ENCODE measurements at places on chromosomes 1 and 21.

GRCh38 chr1:81820765-81821164 is 20.0 kb downstream of the ADGRL2 start:
- no peak for DNase-seq

GRCh38 chr1:67464746-67465145 is 34.5 kb upstream of the SERBP1 start:
- DNase-seq, result no peak

DNA sequence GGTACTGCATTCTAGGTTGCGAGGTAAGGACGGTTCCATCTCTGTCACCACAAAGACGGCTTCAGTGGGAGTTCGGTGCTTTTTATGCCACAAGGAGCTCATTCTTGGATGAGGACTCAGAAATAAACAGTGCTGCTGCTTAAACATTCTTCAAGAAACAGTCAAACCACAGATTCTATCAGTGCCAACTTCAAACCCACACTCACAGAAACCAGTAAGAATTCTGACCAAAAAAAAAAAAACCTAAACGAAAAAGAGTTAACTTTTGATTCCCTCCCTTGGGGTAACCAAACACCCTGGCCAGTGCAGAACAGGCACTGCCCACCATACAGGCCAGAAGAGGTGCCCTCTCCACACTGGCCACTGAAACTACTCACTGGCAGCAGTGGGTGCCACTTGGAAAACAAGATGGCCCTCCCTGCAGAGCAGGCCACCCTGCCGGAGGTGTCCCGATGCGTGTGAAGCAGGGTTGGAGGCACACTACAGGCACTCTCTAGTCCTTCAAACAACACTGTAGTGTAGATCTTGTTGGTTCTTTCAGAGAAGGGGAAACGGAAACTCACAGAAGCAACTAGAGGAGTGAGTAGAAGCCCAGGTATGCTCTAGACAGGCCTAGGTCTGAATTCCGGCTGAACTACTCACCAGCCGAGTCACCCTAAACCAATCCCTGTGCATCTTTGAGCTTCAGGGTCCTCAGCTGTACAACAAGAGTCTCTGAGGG is 87.3 kb upstream of the TLR5 start:
- DNase-seq, result peak; percentile 76

GRCh38 chr1:69167876-69168275 is 399.8 kb upstream of the LRRC7 start:
- DNase-seq, result no peak

DNA sequence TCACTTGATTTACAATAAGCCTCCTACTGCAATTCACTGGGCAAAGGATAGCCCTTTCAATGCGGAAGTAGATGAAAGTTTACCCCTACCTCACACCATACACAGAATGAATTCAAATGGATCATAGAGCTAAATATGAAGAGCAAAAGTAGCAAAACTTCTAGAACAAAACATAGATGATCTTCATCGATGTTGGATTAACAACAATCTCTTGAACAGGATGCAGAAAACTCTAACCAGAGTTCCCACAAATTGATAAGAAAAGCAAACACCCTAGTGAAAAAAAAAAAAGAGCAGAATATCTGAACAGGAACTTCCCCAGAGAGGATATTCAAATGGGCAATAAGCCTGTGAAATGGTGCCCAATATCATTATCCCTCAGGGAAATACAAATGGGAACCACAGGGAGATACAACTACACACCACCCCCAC is 1.9 kb upstream of the UBASH3A start:
- no peak for DNase-seq

DNA sequence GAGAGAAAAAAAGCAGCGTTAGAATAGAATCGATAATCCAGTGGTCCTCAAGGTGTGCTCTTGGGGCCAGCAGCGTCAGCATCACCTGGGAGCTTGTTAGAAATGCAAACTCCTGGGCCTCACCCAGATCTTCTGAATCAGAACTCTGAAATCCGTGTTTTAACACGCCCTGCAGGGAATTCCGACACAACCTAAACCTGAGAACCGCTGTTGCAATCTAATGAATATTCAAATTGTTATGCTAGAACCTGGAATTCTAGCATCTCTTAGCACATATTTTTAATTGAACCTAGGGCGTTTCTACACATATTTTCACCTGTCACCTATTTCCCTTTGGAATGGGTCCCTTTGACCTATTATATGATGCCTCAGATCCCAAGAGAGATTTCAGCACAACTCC is 175.7 kb downstream of the PSMG1 start:
- DNase-seq, result no peak

- DNase-seq, result no peak
Observed at GRCh38 chr21:42663860-42664535, 10.6 kb downstream of the PDE9A start.

- no peak for DNase-seq
Observed at GRCh38 chr1:104100115-104100514, 350.4 kb downstream of the AMY1C start.

DNA sequence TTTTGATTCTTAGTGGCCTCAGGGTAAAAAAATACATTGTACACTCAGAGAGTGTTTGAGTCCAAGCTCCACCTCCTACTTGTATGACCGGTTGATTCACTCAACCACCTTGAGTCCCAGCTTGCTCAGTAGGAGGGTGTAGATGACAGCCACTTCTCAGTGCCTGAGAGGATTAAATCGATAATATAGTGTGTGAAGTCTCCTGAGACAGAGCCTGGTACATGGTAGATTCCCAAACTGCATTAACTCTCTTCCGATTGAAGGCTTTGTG is 38.4 kb downstream of the NCMAP start:
- DNase-seq, result no peak

- no peak for DNase-seq
Observed at GRCh38 chr21:27739187-27739586, 772.3 kb upstream of the ADAMTS5 start.

GRCh38 chr1:170687621-170688020 is 23.7 kb downstream of the PRRX1 start:
- no peak for DNase-seq

DNA sequence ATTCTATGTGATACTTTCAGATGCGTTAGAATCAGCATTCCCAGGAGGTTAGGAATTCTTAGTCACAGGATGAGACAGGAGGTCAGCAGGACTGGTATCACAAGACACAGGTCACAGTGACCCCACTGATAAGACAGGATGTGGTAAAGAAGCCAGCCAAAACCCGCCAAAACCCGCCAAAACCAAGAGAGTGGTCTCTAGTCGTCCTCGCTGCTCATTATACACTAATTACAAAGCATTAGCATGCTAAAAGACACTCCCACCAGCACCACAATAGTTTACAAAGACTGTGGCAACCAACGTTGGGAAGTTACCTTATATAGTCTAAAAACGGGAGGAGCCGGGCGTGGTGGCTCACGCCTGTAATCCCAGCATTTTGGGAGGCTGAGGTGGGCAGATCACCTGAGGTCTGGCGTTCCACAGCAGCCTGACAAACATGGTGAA is 13.9 kb upstream of the ACTA1 start:
- DNase-seq, result no peak

DNA sequence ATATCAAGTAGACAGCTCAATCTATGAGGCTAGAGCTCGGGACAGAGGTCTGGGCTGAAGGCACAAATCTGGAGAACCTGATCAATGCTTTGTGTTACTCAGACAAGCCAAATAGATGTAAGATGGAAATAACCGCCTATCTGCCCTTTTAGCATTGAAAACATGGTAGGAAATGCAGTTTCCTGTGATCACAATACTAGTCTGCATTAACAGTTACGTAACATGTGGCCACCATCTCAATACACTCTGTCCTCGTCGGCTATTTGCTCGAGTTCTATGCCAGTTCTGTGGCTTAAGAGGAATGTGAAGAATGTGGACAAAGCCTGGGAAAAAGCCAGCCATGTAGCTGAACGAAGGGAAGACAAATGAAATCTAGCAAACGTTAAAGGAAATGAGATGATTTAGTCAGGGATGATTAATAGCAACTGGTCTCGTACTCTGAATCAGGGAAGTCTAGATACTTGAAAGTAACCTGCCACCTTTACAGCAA is 73.3 kb downstream of the HSF2BP start:
- DNase-seq, result no peak

DNA sequence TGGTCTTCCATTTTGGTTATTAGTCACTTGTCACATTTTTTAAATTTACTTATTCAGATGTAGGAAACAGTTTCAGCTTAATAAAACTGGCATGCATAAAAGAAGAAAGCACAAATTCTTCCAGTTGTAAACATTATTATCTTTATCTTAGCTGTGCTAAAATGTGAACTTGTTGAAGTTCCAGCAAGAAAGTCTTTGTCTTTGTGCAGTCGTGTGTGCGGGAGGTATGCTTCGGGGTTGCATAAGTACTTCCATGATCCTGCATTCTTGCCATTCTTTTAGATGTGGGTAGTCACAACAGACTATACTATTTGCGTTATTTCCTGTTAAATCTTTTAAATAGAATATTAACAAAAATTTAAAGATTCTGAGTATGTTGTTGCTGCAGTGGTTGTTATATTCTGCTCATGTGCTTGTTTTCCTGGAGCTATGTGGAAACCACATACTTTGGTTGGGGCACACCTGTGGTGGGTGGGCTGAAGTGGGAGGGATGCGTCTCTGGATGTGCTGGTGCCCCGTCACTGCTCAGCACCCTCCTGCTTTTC is 49.9 kb downstream of the CBS start:
- DNase-seq, result no peak

GRCh38 chr1:111448482-111448917 is 556 bp downstream of the WDR77 start:
- DNase-seq, result no peak

DNA sequence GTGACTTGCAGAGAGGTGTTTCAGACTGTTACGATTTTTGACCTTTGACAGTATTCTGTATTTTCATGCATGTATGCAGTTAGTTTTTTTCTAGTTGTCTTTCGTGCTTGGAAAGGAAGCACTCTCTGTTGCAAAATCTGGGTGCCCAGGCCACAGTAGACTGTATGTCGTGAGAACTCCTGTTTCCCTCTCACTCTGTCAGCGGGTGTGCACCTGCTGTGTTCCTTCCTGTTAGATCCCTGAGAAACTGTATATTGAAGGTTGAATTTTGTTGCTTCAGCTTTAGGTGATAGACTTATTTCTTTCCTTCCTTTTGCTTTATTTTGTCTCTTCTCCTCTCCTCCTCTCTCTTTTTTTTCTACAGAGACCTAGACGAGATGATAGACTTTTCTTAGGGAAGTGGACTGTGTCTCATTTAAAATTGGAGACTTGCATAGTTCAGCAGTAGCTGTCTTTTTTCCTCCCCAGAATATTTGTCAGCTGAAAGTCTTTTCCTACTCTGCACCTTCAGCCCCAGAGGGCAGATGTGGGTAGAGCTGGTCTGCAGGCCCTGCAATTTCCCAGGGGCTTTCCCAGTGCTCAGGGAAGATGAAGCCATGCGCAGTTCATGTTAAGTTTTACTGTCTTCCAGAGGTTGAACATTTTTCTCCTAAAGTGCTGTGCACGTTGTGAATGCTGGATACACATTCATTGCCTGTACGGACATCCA is 1.4 kb downstream of the TRAPPC10 start:
- DNase-seq, result no peak

GRCh38 chr1:112964347-112964746 is 8.4 kb upstream of the SLC16A1 start:
- DNase-seq, result no peak

DNA sequence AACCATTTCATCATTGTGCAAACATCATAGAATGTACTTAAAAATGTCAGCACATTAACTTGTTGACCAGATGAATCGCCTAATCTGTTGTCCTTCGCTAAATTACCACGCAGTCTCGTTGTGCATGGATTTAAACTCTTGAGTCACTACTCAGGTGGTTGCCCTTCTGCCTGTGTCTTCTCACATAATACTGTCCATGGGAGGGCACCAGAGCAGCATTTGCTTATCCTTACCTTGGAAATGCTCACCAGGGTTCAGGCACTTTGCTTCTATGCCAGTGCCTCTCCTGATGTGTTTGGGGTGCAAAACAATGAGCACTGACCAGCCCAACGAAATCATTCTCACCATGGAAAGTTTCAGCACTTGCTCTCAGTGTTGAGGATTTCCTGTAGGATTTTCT is 559.9 kb downstream of the RWDD3 start:
- no peak for DNase-seq

GRCh38 chr1:203592730-203593129 is 33.9 kb upstream of the ATP2B4 start:
- no peak for DNase-seq

DNA sequence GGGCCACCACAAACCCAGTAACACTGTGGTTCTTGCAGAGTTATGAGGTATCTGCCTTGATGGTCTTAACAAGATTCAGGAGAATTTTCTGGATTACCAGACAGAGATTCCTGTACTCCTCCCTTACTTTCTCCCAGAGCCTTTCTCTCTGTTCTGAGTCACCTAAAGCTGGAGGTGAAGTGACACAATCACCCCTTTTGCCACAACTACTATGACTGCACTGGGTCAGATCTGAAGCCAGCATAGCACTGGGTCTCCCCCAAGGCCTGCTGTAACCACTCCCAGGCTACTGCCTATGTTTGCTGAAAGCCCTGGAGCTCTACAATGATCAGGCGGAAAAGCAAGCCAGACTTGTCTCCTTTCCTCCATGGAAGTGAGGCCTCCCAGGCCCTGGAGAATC is 156.7 kb upstream of the NEGR1 start:
- DNase-seq, result no peak

DNA sequence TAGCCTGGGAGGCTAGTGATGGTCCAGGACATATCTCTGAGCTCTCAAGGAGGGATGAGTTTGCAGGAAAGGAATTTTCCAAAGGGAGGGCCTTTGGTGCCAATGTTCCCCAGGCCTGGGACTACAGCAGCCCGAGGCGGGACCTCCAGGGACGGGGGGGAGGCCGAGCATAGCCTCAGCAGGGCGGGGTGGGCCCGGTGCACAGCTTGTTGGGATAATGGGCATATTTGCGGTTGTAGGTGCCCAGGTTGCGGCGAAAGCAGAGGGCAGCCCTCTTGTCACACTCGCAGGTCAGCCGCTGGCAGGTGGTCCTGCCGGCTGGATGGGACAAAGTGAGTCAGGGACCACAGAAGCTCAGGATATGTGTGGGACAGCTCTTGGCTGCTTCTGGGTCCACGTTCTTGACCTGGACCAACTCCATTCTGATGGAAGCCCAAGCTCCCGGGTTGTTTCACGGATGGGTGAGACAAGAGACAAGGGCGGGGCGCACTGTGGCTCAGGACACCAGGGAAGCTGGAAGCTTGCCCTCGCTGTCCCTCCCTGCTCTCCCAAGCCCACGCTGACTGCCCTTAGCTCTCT is 3.2 kb downstream of the PLA2G2E start:
- no peak for DNase-seq

- no peak for DNase-seq
Observed at GRCh38 chr1:162475089-162475488, 22.5 kb upstream of the UHMK1 start.

GRCh38 chr1:230270559-230271281 is 155.4 kb downstream of the PGBD5 start:
- no peak for DNase-seq

DNA sequence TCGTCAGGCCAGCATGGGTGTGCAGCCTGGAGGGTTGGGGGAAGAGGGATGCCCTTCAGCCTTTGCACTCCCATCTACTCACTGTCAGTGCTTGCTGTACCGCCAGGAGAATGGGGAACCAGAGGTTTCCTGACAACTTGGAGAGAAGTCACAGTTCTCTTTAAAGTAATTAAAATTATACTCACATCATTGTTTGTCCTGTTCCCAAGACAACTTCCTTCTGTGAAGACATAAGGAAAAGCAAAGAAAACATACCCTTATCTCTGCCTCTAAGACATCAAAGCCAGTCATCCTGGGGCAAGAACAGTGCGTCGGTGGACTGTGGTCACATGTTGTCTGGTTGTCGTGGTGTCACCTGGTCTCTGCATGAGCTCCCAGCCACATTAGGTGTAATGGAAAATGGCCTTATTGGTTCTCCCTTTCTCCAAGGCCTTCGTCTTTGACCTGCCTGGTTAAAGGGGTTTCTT is 17.6 kb downstream of the TRAF5 start:
- no peak for DNase-seq

GRCh38 chr1:74470936-74471335 is 41.5 kb downstream of the LRRC53 start:
- no peak for DNase-seq

All from activated CD8-positive, alpha-beta memory T cell treated with anti-CD3 and anti-CD28 coated beads for 24 hours (primary cell).